ENCODE measurements at places on chromosomes 12 and 14.
A peak's percentile ranks its signal among the peaks of the same experiment; 100 is the strongest.

DNA sequence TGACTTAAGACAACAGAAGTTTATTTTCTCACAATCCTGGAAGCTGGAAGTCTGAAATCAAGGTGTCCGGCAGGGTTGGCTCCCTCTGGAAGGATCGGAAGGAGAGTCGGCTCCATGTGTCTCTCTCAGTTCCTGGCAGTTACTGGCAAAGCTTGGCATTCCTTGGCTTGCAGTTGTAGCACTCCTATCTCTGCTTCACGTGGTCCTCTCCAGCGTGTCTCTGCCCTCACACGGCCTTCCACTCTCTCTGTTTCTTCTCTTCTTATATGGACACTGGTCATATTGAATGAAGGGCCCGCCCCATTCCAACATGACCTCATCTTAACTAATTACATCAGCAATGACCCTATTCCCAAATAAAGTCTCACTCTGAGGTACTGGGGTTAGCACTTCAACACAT, 60.1 kb upstream of the TUNAR start:
- DNase-seq = no peak

DNA sequence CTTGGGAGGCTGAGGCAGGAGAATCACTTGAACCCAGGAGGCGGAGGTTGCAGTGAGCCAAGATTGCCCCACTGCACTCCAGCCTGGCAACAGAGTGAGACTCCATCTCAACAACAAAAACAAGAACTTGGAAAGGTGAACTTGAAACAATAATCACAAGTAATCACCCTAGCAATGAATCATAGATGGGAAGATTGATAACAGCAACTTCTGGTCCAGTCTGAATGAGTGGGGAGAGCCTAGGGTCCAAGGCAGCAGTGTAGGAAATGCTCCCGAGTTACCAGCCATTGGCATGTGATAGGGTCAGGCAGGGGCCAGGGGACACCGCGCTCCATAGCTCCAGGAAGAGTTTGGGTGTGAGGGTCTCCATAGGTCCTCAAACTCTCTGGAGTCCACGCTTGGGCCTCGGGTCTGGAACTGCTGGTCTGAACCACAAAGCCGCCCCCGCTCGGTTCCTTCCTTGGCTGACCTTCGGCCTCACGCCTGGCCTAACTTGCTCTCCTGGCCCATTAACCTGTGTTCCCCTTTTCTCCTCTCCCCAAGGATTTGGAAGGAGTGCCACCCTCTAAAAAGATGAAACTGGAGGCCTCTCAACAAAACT, 19.9 kb upstream of the MLXIP start:
- no peak for DNase-seq

DNA sequence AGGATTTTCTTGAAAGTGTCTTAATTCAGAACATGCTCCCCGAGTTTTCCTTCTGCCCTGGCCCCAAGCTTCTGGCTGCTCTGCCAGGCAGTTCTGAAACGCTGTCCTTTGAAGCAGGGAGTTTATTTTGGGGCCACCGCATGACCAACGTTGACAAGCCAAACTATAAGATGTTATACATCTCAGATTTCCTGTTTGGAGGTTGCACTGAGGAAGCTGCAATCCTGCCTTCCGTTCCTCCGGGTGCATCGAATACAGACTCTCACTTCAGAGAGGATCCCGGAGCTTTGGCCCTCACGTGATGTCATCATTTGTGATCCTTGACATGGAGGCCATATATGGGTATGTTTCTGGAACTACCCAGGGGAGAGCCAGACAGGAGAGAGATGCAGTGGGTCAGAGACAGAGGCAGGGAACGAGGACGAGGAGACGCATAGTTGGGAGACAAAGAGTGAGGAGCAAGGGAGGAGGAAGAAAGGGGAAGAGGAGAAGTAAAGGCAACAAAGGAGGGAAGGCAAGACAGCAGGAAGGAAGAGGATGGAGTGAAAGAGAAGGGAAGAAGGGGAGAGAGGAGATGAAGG, at the start of gene ASB2:
TSS of gene ASB2 (minus strand) at position 94 of the 581 bp plus-strand sequence. CDS start 12,031 bp downstream, outside the sequence.
- no peak for DNase-seq

DNA sequence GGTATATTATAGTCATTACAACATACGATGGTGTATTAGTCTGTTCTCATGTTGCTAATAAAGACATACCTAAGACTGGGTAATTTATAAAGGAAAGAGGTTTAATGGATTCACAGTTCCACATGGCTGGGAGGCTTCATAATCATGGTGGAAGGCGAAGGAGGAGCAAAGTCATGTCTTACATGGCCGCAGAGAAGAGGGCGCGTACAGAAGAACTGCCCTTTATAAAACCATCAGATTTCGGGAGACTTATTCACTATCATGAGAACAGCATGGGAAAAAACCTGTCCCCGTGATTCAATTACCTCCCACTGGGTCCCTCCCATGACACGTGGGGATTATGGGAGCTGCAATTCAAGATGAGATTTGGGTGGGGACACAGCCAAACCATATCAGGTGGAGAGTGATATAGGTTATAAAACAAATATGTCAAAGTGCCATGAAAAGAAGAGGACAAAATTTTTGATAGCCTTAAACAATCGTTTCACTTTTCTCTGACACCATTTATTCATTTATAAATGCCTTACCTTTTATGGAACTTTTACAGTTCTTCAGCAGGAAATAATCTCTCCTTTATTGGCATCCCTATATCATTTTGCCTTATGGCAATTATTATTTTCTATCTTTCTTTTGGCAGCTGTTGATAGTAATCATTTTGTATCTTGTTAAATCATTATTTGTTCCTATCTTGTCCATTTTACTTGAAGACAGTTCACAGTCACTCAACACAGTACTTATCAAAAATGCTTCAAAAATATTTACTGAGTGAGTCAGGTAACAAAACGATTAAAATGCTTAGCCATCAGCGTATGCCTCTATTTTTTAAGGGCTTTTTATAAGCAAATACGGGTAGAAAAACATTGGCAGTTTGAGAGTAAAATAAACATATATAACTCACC, 196.0 kb downstream of the RAD51B start:
- DNase-seq = no peak

DNA sequence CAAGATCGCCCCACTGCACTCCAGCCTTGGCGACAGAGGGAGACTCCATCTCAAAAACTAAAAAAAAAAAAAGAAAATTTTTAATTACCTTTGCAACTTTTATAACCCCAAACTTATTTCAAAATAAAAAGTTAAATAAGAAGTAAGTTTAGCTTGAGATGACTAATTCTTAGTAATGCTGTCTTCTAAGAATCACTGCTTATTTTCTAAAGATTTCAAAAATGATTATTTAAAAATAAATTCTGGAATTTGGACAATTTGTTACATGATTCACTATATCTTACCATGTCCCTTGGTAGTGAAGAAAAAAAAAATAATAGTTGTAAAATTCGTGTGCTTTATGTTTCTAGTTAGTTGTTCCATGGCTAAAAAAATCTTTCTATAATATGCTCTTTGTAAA, 11.6 kb upstream of the HECTD1 start:
- no peak for DNase-seq

- DNase-seq = no peak
Measured at GRCh38 chr14:39568809-39569538, 136.7 kb upstream of the FBXO33 start.

- DNase-seq = peak; percentile 32
Measured at GRCh38 chr12:130633771-130634170, 82.3 kb downstream of the RIMBP2 start.

DNA sequence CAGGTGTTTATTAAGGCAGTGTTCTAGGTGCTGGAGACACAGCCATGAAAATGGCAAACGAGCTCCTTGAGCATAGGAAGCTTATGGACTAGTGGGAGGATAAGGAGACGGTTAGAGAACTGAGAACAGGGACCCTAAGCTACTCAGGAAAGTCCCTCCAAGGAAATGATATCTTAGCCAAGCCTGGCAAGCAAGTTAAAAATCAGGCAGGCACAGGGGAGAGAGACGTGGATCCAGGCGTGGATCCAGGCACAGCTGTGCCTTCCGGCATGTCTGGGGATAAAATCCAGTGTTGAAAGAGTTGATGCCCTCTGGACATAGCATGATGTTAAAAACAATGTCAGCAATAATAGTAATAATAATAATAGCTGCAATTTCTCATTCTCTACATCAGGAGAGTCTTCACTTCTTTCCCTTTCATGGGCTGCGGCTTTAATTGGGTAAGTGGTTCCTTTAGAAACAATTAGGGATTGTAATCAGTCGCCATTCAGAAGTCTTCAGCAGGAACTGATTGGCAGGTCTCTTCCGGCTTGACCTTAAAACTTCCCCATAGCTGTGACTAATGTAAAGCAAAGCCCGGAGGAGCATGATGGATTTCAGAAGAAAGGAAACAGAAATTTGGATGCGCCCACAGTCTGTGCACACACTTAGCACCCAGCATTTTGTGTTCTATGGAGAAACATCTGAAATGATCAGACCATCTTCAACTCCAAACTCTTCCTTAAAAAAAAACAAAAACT, 230.2 kb downstream of the SLC41A2 start:
- no peak for DNase-seq

- no peak for DNase-seq
Measured at GRCh38 chr12:105337391-105337790, 6.9 kb downstream of the C12orf75 start.

DNA sequence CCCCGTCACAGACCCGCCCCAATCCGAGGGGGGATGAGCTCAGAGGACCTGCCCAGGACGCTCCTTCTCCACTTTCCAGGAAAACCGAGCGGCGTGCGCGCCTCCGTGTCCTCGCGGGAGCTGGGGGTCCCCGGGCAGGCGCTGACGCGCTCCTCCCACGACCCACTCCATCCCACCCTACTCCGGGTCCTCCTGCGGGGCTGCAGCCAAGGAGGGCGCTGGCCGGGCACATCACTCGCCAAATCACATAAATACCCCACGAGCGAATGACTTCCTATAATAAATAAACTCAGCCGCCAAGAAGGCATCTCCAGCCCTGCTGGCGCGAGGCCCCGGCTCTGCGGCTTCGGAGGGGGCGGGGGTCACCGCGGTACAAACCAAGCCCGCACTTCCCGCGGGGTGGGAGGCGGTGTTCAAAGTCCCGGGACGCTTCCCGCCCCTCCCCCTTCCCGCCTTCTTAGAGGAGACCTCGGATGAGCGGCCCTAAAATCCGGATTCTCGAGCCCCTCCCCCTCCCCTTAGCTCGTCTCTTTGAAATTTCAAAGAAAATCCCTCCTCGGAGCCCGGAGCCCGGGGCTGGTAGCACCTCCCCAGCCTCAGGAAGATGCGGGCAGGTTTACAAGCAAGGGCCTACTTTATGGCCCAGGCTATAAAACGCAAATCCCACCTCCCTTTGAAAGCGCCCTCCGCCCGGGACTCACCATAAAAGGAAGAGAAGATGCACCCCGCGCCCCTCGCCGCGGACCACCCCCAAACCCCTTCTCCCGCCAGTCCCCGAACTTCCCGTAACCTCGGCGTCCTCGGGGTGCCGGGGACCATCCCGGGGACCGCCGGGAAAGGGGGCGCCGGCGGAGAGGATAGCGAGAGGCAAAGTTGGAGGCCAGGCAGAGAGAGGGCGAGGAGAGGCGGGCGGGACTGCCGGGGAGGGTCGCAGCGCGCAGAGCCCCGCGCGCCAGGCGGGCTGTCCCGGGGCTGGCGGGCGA, 712 bp upstream of the FZD10 start:
- DNase-seq = no peak

- DNase-seq = no peak
Measured at GRCh38 chr12:14560904-14561574, 6.6 kb downstream of the PLBD1 start.

DNA sequence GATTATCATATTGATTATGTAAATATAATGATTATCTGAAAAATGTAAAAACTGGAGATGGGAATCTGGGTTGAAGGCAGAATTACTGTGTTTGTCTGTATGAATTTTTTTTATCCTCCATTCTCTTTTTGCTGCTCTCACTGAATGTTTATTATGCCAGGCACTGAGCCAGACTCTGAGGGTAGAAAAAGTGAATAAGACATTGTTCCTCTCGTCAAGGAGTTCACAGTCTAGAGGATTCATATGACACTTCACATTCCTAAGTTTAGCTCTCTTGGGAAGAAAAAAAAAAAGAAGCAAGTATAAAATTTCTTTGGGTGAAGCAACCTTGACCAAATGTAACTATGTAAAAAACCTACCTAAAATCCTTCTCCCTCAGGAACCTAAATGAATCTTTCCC, 120.9 kb upstream of the LMO3 start:
- DNase-seq = peak; percentile 0

GRCh38 chr12:48454667-48455066, 17.7 kb upstream of the ANP32D start:
- no peak for DNase-seq

- peak; percentile 47 for DNase-seq
Measured at GRCh38 chr12:105382771-105383622, 52.5 kb downstream of the C12orf75 start.

DNA sequence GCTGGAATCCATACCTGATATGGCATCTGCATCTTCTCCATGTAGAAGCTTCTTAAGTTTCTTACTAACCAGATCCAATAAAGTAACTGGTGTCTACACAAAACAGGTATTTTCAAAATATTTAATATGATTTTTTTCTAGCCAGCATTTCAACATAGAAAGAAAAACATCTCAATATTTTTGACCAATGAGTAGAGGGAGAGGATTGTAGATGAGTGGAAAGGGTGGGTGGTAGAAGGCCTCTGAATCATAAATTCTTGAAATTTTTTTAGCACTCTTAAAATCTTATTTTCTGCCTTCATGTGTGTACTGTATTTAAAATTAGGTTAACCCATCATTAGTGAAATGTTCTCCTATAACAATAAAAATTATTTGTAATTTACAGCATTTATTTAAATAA, 18.0 kb downstream of the DEPDC4 start:
- no peak for DNase-seq

DNA sequence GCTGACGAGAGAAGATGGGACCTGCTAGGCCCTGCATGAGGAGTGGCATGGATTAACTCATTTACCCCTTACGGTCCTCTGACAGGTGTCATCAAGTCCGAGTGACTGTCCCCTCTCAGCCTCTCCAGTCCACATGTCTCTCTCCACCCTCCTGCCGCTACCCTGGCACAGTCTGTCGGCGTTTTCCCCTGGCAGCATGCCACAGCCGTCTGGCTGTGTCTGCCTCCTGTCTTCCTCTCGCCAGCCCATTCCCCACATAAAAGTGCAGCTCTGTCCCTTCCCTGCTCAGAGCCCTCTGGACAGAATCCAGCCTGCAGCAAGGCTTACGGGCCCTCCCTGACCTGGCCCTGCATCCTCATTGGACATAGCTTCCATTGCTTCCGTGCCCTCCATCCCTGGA, 45.6 kb downstream of the UBE3B start:
- peak; percentile 33 for DNase-seq

DNA sequence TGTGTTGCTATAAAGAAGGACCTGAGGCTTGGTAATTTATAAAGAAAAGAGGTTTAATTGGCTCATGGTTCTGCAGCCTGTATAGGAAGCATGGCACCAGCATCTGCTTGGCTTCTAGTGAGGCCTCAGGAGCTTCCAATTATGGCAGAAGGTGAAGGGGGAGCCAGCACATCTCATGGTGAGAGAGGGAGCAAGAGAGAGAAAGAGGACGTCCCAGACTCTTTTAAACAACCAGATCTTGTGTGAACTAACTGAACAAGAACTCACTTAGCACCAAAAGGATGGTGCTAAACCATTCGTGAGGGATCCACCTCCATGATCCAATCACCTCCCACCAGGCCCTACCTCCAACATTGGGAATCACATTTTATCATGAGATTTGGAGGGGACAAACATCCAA, 6.1 kb upstream of the SNAPC1 start:
- no peak for DNase-seq

Measured in midbrain (tissue), 1 donor.